Karpas-422 (cell line): ENCODE measurements at places on chromosomes 2 and 18.

DNA sequence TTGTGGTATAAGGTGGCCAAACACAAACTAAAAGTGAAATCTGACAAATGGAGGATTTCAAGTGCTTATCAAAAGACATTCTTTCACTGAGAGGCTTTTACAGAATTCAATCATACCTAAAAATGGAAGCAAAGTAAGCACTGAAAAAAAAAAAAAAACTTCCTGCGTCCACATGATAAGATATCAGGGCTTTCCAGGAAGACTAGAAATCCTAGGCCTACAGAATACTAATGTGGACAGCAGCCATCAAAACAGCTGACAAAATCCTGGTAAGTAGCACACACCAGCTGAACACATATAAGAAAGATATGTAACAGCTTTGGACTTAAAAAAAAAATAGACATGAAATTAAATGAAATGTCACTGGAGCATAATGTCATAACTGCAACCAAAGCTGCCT lies 178.2 kb downstream of the SUCLG1 start:
- H3K36me3 ChIP-seq, result no peaks in the 10 kb centered on the region
- DNase-seq, result no peak
- H3K27ac ChIP-seq, result no peak overlapping the region
- no peaks in the 10 kb centered on the region for H3K27me3 ChIP-seq

DNA sequence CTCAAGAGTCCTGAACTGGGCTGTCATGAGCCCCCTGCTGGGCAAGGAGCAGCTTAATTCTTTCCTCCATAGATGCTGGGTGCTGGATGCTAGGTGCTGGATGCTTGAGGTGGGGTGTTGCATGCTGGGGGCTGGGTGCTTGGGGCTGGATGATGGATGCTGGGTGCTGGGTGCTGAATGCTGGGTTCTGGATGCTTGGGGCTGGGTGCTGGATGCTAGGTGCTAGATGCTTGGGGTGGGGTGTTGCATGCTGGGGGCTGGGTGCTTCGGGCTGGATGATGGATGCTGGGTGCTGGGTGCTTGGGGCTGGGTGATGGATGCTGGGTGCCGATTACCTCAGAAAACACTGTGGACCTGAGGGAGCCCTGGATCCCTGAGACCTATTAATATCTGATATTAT lies 837.7 kb downstream of the GALR1 start:
- no peaks in the 10 kb centered on the region for H3K4me1 ChIP-seq
- no peaks in the 10 kb centered on the region for H3K36me3 ChIP-seq
- H3K27me3 ChIP-seq, result no peaks in the 10 kb centered on the region
- no peak overlapping the region for H3K27ac ChIP-seq

- no peaks in the 10 kb centered on the region for H3K27me3 ChIP-seq
- H3K4me1 ChIP-seq, result no peaks in the 10 kb centered on the region
- no peak for DNase-seq
- no peak overlapping the region for H3K27ac ChIP-seq
- no peaks in the 10 kb centered on the region for H3K36me3 ChIP-seq
- H3K4me3 ChIP-seq, result no peak overlapping the region
Observed at GRCh38 chr2:128439031-128439790, 120.5 kb upstream of the HS6ST1 start.

DNA sequence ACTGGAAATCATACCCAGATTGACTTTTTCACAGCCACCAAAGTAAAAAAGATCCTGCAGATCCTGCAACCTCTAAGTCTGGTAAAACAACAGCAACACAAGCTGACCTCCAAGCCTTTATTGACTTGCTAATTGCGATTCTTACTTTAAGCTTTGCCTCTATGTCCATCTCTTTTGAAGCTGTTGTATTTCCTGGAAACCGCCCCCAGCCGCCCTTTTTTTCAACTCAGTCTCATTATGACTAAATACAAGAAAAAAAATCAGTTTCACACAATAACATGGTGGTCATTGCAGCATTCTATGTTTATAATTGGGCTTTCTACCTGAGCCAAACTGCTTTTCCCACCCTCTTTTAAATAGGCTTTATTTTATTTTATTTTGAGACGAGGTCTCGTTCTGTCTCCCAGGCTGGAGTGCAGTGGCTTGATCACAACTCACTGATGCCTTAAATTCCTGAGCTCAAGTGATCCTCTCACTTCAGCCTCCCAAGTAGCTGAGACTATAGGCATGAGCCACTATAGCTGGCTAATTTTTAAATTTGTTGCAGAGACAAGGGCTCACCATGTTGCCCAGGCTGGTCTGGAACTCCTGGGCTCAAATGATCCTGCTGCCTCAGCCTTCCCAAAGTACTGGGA lies 76.2 kb downstream of the MOGAT1 start:
- no peak for DNase-seq
- H3K4me3 ChIP-seq, result no peak overlapping the region
- no peak overlapping the region for H3K27ac ChIP-seq
- no peaks in the 10 kb centered on the region for H3K27me3 ChIP-seq
- H3K36me3 ChIP-seq, result no peaks in the 10 kb centered on the region
- H3K4me1 ChIP-seq, result peaks cover 4% of the 10 kb centered on the region

DNA sequence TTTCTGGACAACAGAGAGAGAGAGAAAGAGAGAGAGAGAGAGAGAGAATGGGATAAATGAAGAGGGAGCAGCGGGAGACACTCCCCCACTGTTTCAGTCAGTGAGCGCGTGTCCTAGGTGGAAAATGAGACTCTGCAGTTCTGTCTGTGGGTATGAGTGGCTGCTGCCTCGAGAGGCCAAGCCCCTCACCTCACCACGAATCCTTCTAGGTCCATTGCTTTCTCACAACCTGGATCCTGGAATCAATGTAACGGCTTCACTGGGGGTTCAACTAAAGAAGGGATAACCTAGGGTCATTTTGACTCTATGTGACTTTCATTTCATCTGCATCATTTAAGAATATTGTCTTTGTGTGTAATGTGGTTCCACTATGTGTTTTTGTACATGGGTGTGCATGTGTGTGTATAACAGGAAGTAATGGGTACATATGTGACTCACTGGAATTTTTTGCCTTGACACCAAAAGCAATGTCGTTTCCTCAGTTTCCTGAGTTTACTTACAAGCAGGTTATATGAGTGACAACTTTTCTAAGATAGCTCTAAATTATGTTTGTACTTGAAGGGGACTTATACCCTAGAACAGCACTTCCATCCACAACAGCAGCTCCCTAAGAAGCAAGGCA lies 221.4 kb upstream of the TRIB2 start:
- H3K4me1 ChIP-seq, result no peaks in the 10 kb centered on the region
- no peak overlapping the region for H3K27ac ChIP-seq
- no peak for DNase-seq
- no peaks in the 10 kb centered on the region for H3K36me3 ChIP-seq
- H3K4me3 ChIP-seq, result no peak overlapping the region

DNA sequence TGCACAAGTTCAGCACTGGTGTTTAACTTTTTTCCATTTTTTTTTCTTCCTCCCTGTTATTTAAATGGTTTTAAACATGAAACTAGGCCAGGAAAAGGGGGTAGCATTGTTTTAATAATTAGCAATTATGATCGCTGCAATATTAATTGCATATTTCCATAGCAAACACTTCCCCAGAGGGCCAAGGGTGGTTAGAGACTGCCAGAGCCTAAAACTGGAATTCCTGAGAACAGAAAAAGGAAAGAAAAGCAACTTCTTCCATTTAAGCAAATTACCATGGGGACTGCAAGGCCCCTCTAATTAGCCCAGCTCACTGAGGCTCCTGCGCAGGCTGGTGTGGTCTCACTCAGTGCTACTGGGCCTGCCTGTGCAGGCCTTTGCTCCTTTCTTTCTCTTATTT lies 201.5 kb downstream of the SMAD2 start:
- no peak for DNase-seq
- H3K27me3 ChIP-seq, result no peaks in the 10 kb centered on the region
- no peak overlapping the region for H3K4me3 ChIP-seq

DNA sequence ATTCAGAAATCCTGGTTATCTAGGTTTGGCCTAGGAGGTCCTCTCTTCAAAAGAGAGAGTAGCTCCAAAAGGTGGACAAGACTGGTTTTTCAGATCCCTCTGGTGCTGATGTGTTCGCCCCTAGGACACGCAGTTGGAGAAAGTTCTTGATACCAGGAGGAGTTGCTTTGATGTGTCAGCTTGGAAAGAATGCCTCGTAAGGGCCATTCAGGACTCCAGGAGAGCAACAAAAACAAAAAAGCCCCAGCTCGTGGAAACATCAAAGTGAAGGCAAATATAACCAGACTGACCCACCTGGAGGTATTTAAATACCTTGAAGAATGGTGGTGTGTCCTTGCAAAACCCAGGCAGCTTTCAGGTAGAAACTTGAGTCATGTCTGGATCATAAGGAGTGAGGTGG lies 12.5 kb upstream of the LBH start:
- no peak overlapping the region for H3K27ac ChIP-seq
- H3K36me3 ChIP-seq, result no peaks in the 10 kb centered on the region
- no peak overlapping the region for H3K4me3 ChIP-seq
- H3K4me1 ChIP-seq, result peaks cover 36% of the 10 kb centered on the region
- DNase-seq, result no peak

- H3K27ac ChIP-seq, result no peak overlapping the region
- DNase-seq, result no peak
- H3K36me3 ChIP-seq, result no peaks in the 10 kb centered on the region
- no peaks in the 10 kb centered on the region for H3K27me3 ChIP-seq
Observed at GRCh38 chr2:213149294-213149875, 2.0 kb downstream of the IKZF2 start.
